ENCODE measurements at places on chromosomes 4 and X.

DNA sequence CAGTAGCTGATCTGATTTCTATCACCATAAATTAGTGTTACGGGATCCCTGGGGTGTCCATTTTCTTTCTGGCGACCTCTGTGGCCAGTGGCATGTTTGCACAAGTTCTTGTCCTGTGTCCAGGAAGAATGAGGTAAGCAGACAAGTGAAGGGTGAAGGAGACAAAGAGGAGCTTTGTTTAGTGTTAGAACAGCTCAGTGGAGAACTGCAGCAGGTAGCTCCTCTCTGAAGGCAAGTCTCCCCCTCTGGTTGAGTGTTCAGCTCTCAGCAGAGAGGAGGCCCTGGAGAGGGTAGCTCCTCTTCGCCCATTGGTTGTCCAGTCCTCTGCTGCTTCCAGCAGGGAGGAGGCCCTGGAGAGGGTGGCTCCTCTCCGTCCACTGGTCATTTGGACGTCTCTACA, 47.2 kb downstream of the DMP1 start:
- DNase-seq: no peak

- DNase-seq: no peak
These were observed 482.8 kb upstream of the HTR2C start for GRCh38 chrX:114101081-114101480.

DNA sequence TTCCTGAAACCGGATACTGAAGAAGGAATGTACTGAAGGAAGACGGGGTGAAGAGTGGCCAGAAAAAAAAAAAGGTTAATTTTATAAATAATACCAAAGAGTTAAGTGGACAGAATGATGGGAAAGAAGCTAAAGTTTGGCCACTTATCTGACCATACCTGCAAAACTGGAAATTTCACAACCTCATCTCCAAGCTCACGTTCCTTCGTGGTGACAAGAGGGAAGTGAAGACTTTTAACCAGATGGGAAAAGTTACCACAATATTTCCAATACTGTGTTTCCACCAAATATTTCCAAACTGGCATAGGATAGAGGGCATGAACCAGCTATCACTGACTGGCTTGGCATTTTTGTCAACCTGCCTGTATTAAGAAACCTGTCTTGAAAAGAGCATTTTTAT, 56.4 kb downstream of the MAML3 start:
- no peak for DNase-seq

- no peak for DNase-seq
These were observed 130.2 kb upstream of the MID1 start for GRCh38 chrX:10750581-10750980.

DNA sequence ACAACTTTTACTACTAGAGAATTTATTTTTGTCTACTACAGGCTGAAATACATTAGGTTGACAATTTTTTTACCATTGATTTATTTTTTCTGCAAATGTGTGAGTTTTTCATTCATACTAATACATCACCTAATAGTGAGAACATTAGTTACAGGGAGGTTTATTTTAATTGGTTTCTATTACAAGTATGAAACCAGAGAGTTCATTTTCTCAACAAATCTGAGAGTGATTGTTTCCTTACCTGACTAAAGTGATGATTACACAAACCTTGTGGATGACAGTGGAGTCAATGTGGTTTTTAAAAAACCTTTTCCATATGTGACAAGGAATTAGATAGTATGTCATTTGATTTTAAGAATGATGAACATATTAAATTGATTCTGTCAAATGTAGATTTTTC, 227.4 kb downstream of the PALLD start:
- no peak for DNase-seq

DNA sequence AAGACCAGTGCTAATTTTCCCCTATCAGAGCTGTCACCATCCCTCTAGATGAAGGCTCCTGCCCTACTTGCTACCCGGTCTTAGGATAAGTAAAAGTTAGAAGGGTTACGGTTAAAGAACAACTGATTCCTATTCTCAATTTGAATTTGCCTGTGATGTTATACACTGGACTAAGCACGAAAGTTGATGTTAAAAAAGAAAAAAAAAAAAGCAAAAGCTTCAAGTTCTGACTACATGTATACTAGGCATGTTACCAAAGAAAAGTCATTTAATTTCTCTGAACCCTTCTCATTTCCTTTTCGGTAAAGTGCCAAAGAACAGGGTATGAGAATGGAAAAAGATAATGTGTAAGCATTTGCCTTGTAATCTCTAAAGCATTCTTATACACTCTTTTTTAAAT, 1.4 kb upstream of the PPID start:
- no peak for DNase-seq

Data from left lobe of liver (tissue), 2 donors.